Activated CD4-positive, CD25-positive, alpha-beta regulatory T cell treated with anti-CD3 and anti-CD28 coated beads, Interleukin-2, amount 50 U/mL, for 72 hours (primary cell): ENCODE measurements at places on chromosomes 7 and 10.
A peak's percentile ranks its signal among the peaks of the same experiment; 100 is the strongest.

DNA sequence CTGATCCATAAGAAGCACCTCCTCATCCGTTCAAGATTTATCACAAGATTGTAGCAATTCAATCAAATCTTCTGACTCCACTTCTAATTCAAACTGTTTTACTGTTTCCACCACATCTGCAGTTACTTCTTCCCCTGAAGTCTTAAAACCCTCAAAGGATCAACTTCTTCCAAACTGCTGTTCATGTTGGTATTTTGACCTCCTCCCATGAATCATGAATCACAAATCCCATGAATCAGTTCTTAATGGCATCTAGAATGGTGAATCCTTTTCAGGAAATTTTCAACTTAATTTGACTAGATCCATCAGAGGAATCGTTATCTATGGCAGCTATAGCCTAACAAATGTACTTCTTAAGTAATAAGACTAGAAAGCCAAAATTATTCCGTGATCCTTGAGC, 122.3 kb downstream of the IMMP2L start:
- no peak for DNase-seq

- no peak for DNase-seq
Measured at GRCh38 chr10:120131183-120131582, 238.7 kb downstream of the SEC23IP start.

DNA sequence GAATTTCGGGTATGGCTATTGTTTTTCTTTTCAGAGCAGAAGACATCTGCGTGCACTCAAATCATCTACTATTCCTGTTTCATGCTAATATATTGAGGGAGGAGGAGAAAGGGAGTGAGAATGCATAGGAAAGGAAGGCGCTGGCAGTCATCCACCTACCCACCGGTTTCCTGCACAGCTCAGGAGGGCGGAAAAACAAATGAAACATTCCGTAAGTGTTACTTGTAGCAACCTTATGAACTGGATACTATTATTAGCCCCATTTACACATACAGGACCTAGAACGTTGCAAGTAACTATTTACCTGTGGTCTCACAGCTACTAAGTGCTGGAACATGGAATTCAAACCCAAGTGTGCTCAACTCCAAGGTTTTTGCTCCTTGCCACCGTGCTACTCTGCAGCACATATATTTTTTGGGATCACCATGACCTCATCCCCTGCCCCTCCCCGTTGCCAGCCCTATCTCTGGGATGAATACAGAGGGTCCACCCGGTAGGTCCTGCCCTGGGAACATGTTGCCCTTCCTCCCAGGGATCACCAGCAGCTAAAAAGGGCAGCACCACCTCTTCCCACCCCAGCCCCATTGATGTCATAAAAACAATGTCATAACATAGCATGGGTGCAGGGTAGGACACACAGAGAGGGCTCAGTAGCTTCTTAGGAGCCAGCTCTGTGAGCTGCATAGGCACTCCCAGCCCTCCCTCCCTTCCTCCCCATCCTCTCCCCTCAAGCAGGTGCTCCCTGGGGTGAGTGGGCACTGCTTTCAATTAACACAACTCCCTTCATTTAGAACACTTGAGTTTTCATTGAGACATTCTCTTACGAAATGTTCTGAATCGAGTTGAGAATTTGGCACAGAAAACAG, 16.9 kb downstream of the GFRA1 start:
- DNase-seq: no peak

DNA sequence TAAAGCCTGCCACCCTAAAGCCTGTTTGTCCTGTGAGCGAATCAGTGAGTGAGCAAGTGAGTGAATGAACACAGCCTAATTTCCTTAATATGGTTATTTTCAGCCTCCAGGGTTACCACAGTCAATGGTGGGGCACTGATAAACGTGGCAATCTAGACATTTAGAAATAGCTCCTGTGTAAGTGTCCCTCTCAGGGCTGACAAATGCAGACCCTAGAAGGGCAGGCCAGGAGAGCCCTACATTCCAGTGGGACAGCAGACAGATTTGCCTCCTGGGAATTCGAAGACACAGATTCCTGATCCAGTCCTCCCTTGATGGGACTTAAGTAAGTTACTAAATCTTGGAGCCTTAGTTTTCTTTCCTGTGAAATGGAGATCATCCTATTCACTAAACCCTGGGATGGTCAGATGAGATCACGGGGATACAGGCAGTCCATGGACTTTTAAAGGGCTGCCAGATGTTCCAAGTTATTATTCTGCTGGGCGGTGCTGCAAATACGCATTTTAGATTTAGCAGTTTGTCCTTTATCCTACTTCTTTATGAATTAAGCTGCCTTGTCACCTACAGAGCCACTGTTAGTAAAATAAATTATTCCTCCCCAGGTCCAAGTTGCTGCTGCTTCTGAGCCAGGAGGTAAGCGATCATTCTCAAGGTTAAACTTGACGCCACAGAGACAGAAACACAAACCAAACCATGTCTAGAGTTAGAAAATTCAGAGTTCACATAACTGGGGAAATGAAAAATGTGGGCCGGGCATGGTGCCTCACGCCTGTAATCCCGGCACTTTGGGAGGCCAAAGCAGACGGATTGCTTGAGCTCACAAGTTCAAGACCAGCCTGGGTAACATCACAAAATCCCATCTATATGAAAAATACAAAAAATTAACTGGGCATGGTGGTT, 54.8 kb upstream of the TM9SF3 start:
- no peak for DNase-seq

GRCh38 chr10:127996586-127996985, 89.7 kb downstream of the PTPRE start:
- no peak for DNase-seq

DNA sequence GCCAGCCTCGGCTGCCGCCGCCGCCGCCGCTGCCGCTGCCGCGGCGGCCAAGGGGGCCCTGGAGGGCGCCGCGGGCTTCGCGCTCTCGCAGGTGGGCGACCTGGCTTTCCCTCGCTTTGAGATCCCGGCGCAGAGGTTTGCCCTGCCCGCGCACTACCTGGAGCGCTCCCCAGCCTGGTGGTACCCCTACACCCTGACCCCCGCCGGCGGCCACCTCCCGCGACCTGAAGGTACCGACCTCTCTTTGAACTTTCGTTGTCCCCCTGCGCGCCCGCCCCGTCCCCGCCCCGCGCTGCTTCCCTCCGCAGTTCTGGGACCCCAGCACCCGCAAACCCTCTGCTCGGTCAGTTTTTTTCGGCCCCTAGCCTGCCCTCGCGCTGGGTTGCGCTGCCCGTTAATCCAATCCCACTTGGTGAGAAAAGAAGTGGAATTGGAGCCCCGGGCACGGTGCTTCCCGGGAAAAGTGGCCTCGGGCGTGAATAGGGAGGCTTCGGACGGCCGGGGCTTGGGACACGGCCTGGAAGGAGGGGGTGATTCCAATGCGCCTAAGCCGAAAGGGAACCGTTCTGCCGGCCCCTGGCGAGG, 543 bp downstream of the HMX3 start:
- DNase-seq: no peak

GRCh38 chr7:44220358-44221112, 19.8 kb downstream of the YKT6 start:
- DNase-seq: no peak

- DNase-seq: no peak
Measured at GRCh38 chr7:40133561-40134427, 628 bp downstream of the MPLKIP start.

GRCh38 chr10:4013651-4014121, 228.7 kb upstream of the KLF6 start:
- DNase-seq: peak; percentile 58

DNA sequence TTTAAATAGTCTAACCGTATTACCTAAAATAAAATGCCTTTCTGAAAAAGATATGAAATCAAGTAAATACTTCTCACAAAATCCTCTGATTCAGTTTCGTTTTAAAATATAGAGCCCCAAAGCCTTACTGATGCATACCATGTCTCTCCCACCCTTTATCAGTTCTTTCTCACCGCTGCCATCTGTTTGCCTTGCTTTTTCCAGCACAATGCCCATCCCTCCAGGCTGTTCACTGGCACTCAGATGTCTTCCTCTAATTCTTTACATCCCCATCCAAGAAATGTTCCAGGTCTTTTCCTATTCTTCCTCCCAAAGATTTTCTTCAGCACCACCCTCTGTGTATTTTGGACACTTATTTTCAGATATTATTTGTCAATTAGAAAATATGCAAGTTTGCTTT, 116.5 kb upstream of the LRRN3 start:
- DNase-seq: no peak

GRCh38 chr7:64869912-64870562, 33.0 kb upstream of the ZNF273 start:
- DNase-seq: no peak

DNA sequence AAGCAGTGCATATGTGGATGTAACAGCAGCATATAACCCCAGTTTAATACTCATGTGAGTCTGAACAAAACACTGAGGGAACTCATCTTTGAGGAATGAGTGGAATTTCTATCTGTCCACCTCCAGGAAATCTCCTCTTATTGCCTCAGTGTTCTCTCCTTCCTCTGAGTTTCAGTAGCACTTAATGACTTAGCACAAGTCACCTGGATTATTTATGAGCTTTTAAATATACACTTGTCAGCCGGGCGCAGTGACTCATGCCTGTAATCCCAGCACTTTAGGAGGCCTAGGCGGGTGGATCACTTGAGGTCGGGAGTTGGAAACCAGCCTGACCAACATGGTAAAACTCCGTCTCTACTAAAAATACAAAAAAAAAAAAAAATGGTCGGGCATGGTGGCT, 4.3 kb downstream of the LRRC20 start:
- no peak for DNase-seq

- peak; percentile 77 for DNase-seq
Measured at GRCh38 chr7:76234931-76235441, 33.3 kb downstream of the SRRM3 start.
